CD4-positive, CD25-positive, alpha-beta regulatory T cell (primary cell): ENCODE measurements at places on chromosomes 3 and 15. TPM values are rescaled to one million over a fixed set of nuclear protein-coding genes. Genes with fewer than 3 reads are reported as not detected.
A peak's percentile ranks its signal among the peaks of the same experiment; 100 is the strongest.

The ZNF592 gene
- total RNA-seq, result 39.8 TPM

The C3orf70 gene
- total RNA-seq, result not detected

The RTP2 gene
- total RNA-seq, result not detected

The C3orf52 gene
- 0.59 TPM for total RNA-seq

The GATA2 gene
- 6.2 TPM for total RNA-seq

The TTLL13 gene
- 0.25 TPM for total RNA-seq

GRCh38 chr3:182182531-182182968 is 470.8 kb downstream of the SOX2 start:
- no peak for DNase-seq
- H3K27ac ChIP-seq, result no peak overlapping the region
- no peak overlapping the region for H3K4me3 ChIP-seq
- no peaks in the 10 kb centered on the region for H3K36me3 ChIP-seq
- no peaks in the 10 kb centered on the region for H3K4me1 ChIP-seq
- H3K27me3 ChIP-seq, result no peaks in the 10 kb centered on the region

DNA sequence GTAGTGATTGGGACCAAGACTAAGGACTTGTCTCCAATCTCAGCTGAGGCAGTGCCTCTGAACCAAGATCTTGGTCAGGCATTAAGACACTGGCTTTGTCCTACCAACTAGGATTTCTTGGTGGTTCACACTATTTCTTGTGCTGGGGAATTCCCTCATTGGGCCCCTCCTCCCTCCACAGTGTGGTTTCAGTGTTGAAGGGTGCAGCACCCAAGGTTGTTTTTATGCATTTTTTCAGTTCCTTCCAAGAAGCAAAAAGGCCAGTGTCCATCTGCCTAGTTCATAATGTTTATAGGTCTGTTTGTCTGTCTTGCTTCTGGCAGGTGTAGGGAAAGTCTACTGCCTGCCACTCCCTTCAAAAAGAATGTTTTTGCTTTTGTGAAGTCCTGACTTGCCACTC is 10.6 kb upstream of the ITPKA start:
- peak overlapping the region; percentile 56 for H3K4me3 ChIP-seq
- peaks cover 15% of the 10 kb centered on the region for H3K4me1 ChIP-seq
- peak; percentile 46 for DNase-seq
- H3K27me3 ChIP-seq, result no peaks in the 10 kb centered on the region

DNA sequence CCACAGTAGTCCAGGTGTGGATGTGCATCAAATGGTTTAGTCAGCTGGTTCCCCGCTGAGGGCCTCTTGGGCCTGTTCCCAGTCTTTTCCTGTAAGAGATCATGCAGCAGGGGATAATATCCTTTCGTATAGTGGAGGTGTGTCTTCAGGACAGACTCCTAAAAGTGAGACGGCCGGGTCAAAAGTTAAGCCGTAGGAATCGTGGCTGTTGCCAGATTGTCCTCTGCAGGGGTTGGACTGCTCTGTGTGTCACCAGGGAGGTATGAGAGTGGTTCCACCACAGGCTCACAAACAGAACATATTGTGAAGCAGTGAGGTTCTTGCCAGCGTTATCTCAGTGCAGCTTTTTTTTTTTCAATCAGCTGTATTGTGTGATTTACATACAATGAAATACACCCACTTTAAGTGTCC is 95.0 kb downstream of the VGLL4 start:
- H3K36me3 ChIP-seq, result no peaks in the 10 kb centered on the region
- DNase-seq, result no peak
- no peak overlapping the region for H3K4me3 ChIP-seq
- no peaks in the 10 kb centered on the region for H3K27me3 ChIP-seq
- H3K27ac ChIP-seq, result no peak overlapping the region

DNA sequence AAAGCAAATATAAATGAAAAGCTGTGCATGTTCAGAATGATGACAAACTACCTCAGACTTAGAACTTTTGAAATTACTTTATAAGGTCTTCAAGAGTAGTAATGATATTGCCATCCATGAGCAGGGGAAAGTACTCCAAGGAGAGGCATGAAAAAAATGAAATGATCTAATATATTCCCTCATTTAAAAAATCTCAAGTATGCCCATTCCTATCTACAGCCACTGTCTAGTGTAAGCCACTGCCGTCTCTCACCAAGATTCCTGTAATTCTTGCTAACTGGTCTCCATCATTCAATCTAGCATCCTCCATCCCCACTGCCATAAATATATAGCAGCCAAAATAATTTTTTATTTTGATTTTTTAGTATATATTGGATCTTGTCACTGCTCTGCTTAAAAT is 258.8 kb downstream of the PLOD2 start:
- DNase-seq, result no peak
- no peaks in the 10 kb centered on the region for H3K27me3 ChIP-seq
- no peaks in the 10 kb centered on the region for H3K36me3 ChIP-seq
- H3K4me3 ChIP-seq, result no peak overlapping the region
- no peaks in the 10 kb centered on the region for H3K4me1 ChIP-seq

- H3K4me3 ChIP-seq, result no peak overlapping the region
- no peaks in the 10 kb centered on the region for H3K27me3 ChIP-seq
- no peaks in the 10 kb centered on the region for H3K36me3 ChIP-seq
- DNase-seq, result no peak
Measured at GRCh38 chr3:140391061-140391460, 286.8 kb upstream of the TRIM42 start.

GRCh38 chr3:45081506-45082141 is 55.5 kb downstream of the CLEC3B start:
- H3K4me3 ChIP-seq, result no peak overlapping the region
- no peaks in the 10 kb centered on the region for H3K27me3 ChIP-seq
- H3K36me3 ChIP-seq, result no peaks in the 10 kb centered on the region
- no peak for DNase-seq
- H3K27ac ChIP-seq, result no peak overlapping the region

GRCh38 chr3:79012530-79012913 is 755.3 kb downstream of the ROBO1 start:
- H3K36me3 ChIP-seq, result no peaks in the 10 kb centered on the region
- no peak for DNase-seq
- H3K27me3 ChIP-seq, result no peaks in the 10 kb centered on the region
- no peak overlapping the region for H3K4me3 ChIP-seq

- H3K4me3 ChIP-seq, result no peak overlapping the region
- H3K27ac ChIP-seq, result no peak overlapping the region
- H3K4me1 ChIP-seq, result no peaks in the 10 kb centered on the region
- H3K36me3 ChIP-seq, result no peaks in the 10 kb centered on the region
- DNase-seq, result no peak
- H3K27me3 ChIP-seq, result no peaks in the 10 kb centered on the region
Measured at GRCh38 chr3:72123908-72124441, 339.0 kb upstream of the PROK2 start.

DNA sequence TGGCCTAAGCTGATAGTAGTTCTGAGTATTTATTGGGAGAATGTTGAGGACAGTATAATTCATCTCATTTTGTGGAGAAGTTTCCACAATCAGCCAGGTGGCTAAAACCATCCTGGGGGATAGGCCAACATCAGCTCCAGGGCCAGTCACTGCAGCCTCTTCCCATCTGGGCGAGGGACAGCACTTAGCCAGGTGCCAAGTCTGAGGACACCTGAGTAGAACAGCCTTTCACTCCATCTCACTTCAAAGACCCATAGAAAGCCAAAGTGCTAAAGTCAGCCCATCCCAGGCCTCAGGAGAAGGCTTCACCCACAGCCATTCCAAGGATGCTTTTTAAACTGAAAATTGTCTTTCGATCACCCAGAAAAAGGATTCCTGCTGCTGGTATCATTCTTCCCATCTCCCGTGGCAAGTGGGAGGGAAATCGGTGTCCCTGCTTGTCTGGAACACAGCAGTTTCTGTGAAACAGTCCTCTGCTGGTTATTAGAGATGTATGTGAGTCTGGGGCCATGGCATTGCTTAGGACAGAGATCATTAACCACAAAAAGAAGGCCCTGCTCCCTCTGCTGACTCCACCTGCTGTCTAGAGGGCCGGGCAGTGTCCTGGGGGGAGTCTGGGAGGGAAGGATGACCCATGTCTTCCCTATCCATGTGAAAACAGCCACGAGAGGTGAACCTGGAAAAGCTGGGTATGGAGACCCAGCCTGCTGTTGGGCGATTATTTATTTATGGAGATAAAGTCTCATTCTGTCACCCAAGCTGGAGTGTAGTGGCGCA is 9.6 kb downstream of the CALML4 start:
- no peaks in the 10 kb centered on the region for H3K27me3 ChIP-seq
- no peak overlapping the region for H3K27ac ChIP-seq
- peaks cover 22% of the 10 kb centered on the region for H3K36me3 ChIP-seq
- H3K4me1 ChIP-seq, result no peaks in the 10 kb centered on the region
- H3K4me3 ChIP-seq, result no peak overlapping the region
- DNase-seq, result no peak

DNA sequence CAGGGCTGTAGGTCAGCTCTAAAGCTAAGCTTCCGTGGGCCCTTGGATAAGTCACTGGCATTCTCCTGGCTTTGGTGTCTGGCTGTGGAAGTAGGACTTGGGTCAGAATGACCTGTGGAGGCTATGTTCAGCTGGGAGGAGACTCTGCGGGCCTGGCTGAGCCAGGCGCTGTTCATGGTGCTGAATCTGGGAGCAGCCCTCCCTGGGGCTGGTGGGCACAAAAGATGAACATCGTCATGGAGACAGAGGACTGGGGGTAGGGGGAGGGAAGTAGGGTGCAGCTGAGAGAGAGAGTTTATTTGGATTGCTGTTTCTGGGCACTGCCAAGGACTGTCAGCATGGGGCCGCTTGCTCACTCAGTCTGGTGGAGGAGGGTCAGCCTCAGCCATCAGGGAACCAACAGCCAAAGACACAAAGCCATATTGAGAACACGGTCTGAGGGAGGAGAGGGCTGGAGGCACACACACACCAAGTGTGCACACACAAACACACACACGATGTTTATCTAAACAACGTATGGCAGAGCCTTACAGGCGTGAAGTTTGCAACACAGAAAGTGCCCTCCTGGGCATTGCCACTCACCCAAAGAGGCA is 120.7 kb upstream of the LINGO1 start:
- H3K36me3 ChIP-seq, result no peaks in the 10 kb centered on the region
- no peaks in the 10 kb centered on the region for H3K27me3 ChIP-seq
- DNase-seq, result no peak
- no peaks in the 10 kb centered on the region for H3K4me1 ChIP-seq
- H3K4me3 ChIP-seq, result no peak overlapping the region

GRCh38 chr3:80771085-80771484 is 990.4 kb downstream of the GBE1 start:
- H3K36me3 ChIP-seq, result no peaks in the 10 kb centered on the region
- no peaks in the 10 kb centered on the region for H3K27me3 ChIP-seq
- DNase-seq, result no peak

DNA sequence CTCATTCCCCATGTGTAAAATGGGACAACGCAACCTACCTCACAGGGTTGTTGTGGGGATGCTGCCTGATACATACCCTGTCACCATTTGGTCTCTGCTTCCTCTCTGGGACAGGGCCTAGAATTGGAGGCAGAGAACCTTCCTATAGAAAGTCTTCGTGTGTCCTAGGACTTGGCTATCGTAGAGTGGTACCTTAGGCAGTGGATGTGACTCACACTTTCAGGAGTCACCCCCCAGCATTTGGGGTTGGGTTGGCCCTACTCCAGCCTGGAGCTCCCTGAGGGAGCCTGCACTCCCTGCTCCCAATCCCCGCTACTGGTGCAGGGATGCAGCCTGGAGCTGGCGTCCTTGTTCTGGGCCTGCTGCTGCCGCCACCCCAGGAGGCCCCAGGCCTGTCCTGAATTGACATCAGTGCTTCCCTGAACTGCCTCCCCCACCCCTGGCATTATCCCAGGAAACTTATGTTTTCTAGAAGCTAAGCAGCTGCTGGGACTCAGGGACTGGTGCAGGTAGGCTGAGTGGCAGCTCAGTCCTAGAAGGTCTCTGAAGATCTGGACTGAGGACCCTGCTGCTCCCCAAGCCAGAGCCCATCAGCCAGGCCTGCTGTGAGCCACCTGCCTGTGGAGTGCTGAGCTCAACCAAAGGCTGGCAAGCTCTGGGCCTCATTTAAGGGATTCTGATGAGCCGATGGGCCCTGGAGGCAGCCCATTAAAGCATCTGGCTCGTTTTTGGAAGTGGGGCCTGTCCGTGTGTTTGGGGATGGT is 9.9 kb downstream of the C15orf39 start:
- no peaks in the 10 kb centered on the region for H3K27me3 ChIP-seq
- peaks cover 11% of the 10 kb centered on the region for H3K4me1 ChIP-seq
- no peak overlapping the region for H3K4me3 ChIP-seq
- H3K36me3 ChIP-seq, result peaks cover 50% of the 10 kb centered on the region
- H3K27ac ChIP-seq, result no peak overlapping the region
- no peak for DNase-seq
